Urothelium cell line (cell line): ENCODE measurements at places on chromosomes 7 and 10.
A peak's percentile ranks its signal among the peaks of the same experiment; 100 is the strongest.

DNA sequence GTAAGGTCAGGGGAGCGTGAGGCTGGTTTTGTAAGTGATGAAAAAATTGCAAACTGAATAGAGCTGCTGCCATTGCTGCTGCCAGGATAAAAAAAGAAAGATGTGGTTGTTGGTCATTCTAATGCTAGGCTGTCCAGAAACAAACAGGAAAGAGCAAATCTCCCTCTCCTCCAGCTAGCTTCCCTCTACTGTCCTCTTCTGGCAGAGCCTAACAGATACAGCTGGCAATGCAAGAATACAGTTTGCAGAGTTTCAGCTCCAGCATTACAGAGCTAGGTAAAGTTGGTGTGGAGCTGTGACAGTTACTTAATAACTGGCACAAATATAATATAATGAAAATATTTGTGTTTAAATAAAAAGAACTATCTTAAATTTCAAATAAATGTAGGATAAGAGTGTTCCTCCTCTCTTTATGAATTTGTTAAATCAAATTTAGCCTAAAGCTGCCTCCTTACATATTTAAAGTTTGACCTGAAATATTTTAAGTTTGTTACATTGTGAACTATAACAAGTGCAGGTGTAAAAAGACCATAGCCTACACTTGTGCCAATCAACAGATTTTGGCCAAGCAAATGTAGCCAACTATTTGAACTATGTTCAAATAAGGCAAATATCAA, 407.7 kb downstream of the SH2D4B start:
- DNase-seq, result no peak

DNA sequence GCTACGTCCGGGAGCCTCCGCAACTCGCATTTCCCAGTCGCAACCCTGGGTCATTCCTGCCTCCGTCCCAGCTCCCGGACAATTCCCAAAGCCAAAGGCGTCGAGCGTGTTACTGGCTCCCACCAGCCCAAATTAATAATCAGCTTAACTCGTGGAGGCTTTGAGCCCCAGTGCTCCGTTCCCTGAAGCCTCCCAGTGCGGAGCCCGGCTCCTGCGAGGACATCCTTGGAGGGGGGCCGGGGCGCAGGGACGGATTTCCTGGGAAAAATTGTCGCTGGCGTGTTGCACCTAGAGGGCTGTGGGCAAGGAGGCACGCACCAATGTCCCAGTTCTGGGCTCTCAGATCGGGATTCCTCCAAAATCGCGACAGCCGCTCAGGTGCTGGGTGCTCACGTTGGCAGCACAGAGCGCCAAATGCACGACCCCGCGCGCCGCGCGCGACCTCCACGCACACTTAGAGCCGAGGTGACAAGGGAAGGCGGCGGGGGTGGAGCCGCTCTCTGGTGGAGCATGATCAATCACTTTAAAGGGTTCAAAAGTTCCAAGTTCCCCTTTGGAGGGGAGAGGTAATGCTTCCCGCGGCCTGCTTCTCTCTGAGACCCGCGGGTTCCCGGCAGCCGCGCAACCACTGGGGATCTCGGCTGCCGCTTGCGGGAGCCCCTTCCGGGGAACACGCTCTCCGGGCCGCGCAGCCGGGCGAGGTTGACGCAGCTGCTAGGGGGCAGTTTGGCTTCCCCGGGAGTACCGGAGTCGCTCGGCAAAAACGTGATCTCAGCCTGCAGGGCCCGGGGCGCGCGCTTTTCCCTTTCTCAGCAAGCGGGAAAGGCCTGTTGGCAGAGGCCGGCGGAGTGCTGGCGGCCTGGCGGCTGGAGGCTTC, 25.5 kb downstream of the SKIDA1 start:
- no peak for DNase-seq

DNA sequence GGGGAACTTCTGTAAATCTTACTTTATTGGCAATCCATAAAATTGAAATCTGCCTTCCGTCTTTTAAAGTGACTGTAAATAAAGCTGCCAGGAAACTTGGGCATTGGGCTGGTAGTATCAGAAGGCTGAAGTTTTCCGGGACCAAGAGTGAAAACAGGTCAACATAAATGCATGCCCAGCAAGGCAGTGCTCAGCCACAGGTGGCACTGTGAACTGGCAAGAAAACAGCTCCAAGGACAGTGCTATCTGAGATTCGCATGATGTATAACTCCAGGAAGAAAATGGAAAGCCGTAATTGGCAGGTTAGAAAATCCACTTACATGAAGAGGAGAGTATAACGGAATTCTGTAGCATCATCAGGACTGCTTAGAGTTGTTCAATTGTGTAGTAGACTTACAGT, 1.9 kb upstream of the INSYN2A start:
- no peak for DNase-seq

- DNase-seq, result no peak
These were observed 5.8 kb downstream of the IKZF1 start for GRCh38 chr7:50310361-50310760.

- DNase-seq, result no peak
These were observed 47.7 kb upstream of the COMMD3 start for GRCh38 chr10:22268503-22268902.

DNA sequence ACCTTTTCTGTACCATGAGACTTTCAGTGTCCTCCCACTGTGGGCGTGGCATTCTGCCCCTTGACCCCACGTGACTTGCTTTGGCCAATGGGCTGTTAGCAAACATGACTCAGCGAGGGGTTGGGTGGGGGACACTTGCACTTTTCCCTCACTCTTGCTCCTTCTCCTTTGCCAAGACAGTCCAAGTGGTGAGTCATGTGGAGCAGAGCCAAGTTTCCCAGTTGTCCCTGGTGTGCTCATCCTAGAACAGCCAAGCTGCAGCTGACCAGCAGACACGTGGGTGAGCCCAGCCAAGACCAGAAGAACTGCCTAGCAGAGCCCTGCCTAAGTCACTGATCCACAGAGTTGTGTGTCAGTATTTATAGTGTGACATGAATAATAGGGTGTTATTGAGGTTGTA, 82.8 kb upstream of the CPXM2 start:
- peak; percentile 63 for DNase-seq

DNA sequence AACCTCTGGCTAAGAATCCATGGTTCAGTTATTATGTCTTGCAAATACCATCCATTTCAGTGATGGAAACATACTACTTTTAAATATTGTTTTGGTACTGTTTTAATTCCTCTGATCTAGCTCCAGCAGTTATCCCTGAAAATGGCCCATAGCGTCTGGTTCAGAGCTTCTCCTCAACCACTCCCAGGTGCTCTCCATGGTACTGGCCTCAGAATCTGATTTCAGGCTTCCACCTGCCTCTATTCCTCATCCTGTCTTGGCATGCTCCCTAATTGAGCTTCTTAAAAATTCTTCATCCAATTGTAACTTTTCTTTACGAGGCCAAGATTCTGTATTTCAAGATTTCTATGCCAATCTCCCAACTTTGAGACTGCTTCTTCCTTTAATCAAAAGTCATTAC, 236.3 kb downstream of the HTR7 start:
- DNase-seq, result peak; percentile 18

DNA sequence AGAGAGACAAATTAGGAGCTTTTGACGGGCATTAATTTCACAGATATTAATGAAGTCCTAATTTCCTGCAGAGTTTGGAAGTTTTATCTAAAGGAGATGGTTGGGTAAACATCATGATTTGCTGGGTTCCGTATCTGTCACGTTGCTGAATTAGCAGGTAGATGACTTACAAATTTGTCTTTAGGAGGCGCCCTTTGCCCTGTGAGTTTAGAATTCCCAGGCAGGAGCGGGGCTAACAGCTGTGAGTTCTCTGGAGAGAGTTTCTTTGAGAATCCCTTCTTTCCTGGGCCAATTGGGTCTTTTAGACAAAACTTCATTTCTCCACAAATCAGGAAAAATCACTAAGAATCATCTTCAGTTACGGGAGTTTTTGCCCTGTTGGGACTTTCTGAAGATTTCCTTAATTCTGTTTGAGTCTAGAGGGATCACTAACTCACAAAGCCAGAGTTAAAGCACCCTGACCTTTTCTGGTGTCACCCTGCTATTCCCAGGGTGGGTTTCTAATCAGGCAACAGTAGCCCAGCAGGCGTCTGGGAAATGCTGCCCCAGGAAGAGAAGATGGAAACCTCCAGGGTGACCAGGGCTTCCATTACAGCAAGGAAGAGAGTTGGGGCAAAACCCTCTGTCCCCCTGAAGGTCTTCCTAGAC, 63.7 kb downstream of the PRKCQ start:
- DNase-seq, result no peak

DNA sequence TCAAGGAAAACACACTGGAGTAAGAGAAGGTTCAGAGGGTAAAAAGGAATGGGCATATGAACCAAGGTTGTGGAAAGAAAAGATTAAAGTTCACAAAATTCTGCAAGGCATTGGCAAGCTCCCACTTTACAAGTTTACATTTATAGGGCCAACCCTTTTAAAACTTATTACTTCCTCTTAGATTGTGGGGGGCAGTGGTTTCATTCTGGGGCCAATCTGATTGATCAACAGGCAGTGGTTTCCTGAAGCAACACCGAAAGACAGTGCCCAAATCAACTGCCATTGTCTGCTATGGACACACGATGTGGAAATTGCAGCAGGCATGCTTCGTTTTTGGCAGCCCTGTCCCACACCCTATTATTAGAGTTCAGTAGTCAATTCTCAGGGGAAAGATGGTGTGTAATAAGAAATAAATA, 154.0 kb downstream of the SGMS1 start:
- DNase-seq, result no peak

GRCh38 chr7:44590910-44591309, 8.9 kb upstream of the TMED4 start:
- no peak for DNase-seq

- DNase-seq, result no peak
These were observed 214.0 kb downstream of the MDFIC start for GRCh38 chr7:115135769-115136410.

GRCh38 chr7:2386964-2387669, 16.3 kb upstream of the CHST12 start:
- DNase-seq, result no peak

GRCh38 chr10:109837384-109837783, 85.9 kb downstream of the XPNPEP1 start:
- DNase-seq, result no peak

- DNase-seq, result no peak
These were observed 4.3 kb downstream of the GAD2 start for GRCh38 chr10:26220901-26221300.

GRCh38 chr7:103928581-103928980, 60.9 kb downstream of the RELN start:
- DNase-seq, result no peak

DNA sequence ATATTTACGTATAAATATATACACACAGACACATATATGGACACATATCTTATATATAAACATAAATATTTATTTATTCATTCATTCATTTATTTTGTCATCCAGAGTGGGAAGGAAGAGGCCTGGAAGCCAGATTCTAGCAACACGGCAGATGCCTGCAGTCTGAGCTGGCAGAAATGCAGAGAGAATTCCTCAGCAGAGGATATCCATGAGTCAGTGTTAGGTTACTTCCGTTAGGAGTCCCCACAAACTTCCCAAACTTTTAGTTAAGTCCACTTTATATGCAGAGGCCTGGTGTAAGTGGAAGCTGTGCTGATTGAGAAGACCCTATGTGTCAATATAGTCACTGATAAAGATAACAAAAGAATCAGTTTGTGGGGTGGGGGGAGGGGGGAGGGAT, 89.6 kb downstream of the PPP1R17 start:
- peak; percentile 80 for DNase-seq

GRCh38 chr10:62467527-62467926, 93.4 kb downstream of the ZNF365 start:
- DNase-seq, result peak; percentile 16

- no peak for DNase-seq
These were observed 653.2 kb downstream of the PARD3 start for GRCh38 chr10:34161777-34162370.

- DNase-seq, result peak; percentile 21
These were observed 161.0 kb downstream of the TEX36 start for GRCh38 chr10:125521721-125522680.

DNA sequence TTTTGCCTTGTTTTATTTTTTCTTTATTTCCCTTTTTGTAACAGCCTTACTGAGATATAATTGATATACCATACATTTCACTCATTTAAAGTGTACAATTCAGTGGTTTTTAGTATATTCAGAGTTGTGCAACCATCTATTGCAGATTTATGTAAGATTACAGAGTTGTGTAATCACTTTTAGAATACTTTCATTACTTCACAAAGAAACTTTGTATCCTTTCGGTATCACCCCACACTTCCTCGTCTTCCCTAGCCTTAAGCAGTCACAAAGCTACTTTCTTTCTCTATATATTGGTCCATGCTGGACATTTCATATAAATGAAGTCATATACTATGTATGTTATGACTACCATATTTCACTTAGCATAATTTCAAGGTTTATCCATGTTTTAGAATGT, 74.6 kb downstream of the ATRNL1 start:
- no peak for DNase-seq

DNA sequence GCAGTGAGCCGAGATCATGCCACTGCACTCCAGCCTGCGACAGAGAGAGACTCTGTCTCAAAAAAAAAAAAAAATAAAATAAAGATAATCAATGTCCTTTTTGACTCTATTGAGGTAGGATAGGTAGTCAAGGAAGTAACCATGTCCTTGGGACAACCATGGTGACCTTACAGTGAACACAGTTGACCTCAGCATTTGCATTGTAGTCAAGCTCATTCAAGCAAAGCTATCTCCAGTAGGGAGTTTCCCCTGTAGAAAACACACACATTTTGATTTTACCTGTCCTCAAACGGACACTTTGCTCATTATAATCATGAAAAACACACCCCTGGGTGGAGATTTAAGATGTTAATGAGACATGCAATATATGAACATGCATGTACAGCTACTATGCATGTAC, 171.7 kb downstream of the KIF20B start:
- no peak for DNase-seq

DNA sequence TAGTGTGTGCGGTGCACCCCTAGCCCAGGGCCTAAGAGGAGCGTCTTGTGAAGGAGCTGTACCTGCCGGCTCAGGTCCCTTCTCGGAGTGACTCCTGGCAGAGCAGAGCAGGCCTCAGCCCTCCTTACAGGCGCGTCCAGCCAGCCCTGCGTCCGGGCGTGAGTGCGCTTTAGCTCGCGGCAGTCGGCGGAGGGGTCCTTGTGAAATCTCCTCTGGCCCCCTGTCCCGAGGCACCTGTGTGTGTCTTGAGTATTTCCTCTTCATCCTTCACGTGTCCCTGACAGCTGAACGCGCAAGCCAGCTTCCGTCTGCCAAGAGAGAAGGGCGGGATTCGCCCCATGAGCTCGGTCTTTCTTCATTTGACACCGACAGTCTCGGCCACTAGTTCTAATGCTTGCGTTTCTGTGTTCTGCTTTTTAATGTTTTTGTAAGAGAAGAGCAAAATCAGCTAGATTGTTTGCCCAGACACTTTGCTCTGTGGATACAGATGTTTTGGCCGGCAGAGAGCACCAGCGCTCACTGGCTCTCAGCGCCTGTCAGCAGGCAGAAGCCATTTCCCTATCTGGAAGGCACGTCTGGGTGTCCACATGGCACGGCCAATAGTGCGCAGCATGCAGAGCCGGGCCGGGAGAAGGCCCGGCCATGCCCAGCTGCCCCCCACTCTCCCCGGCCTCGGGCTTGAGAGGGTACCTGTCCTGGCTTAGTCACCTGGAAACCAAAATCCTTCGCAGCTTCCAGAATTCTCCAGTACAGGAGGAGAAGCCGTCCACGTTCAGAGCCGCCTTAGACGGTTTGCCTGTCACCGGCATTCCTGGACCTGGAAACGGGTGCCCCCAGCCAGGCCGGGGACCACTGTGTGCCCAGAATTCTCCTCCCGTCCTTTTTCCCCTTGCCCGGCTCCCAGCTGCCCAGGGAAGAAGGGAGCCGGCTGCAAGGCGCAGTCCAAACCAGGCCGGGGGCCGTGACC, 7.0 kb downstream of the GET4 start:
- no peak for DNase-seq

- no peak for DNase-seq
These were observed 61.2 kb upstream of the CAPZA2 start for GRCh38 chr7:116801092-116801710.

- DNase-seq, result no peak
These were observed 114.9 kb upstream of the NANOS1 start for GRCh38 chr10:118914629-118915028.

GRCh38 chr10:18254692-18255091, 114.5 kb downstream of the CACNB2 start:
- no peak for DNase-seq
